Transverse colon (tissue), 4 donors: ENCODE measurements at places on chromosomes 5 and 9.
A peak's percentile ranks its signal among the peaks of the same experiment; 100 is the strongest.

- DNase-seq = no peak
Measured at GRCh38 chr5:116970318-116970717, 395.7 kb upstream of the SEMA6A start.

- no peak for DNase-seq
Measured at GRCh38 chr5:56298336-56299090, 65.4 kb upstream of the ANKRD55 start.

DNA sequence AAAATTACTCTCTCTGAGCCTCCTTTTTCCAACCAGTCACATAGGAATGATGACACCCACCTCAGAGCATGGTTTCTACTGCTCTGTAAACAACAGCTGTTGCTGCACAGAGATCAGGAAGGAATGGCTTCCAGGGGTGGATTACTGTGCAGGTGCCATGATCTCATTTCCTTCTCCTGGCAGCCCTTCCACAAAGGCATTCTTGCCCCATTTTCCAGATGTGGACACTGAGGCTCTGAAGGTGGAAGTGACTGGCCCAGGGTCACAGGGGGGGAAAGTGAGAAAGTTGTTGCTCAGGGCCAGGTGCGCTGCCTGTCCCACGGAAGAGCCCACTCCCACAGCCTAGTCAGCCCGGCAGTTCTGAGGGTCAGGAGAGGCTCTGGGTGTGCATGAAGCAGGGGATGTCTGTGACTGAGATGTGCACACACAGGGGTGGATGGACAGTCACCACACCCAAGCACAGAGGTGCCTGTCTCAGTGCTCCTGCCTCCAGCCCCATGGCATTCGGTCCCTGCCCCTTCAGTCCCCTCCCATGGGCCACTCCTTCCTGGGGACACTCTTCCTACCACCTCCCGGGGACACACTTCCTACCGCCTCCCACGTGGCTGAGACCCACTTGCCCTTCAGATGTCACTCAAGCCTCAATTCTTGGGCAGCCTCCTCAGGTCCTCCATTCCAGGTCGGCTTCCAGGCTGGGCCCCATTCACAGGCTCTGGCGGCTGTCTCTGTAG lies 17.0 kb downstream of the FGFR4 start:
- DNase-seq = no peak

DNA sequence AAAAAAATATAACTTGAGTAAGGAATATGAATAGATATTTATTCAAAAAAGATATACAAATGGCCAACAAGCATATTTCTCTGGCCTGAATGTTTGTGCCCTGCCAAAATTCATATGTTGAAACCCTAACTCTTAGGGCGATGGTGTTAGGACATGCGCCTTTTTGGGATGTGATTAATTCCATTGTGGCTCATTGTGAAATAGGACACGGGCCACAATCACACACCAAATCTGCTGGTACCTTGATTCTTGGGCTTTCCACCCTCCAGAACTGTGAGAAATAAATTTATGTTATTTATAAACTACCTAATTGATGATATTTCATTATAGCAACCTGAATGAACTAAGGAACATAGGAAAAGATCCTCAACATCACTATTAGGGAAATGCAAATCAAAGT lies 5.7 kb upstream of the IFNA21 start:
- DNase-seq = no peak

- DNase-seq = no peak
Measured at GRCh38 chr5:179620703-179621350, 2.6 kb downstream of the HNRNPH1 start.

GRCh38 chr9:120383999-120384924 lies 195.7 kb downstream of the CDK5RAP2 start:
- peak; percentile 37 for DNase-seq

DNA sequence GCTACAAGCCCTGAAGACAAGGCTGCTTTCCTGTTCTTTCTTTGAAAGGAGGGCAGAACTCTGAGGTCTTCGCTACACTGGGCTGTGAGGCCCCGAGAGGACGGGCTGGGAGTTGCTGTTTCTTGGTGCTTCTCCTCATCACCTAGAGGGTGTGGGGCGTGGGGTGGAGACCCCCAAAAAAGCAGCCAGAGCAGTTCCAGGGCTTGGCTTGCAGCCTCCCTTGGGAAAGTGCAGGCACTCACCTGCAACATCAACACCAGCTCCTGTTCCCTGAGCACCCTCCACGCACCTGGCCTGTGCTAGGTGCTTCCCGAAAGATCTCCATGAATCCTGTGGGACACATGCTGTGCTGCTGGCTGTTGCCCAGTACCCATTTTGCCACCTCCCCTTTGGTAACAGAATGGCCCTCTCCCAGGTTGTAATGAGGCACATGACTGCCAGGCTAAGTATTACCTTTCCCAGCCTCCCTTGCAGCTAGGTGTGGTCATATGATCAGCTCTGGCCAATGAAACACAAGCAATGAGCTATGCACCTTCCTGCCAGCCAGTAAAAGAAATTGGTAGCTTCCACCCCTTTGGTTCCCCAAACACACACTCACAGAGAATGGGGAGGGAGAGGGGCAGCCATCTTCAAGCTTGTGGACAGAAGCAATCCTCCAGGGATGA lies 146.0 kb downstream of the C9orf50 start:
- DNase-seq = no peak

- no peak for DNase-seq
Measured at GRCh38 chr9:13268469-13268868, 11.0 kb downstream of the MPDZ start.

- DNase-seq = no peak
Measured at GRCh38 chr9:123175854-123176629, 92.3 kb downstream of the STRBP start.

DNA sequence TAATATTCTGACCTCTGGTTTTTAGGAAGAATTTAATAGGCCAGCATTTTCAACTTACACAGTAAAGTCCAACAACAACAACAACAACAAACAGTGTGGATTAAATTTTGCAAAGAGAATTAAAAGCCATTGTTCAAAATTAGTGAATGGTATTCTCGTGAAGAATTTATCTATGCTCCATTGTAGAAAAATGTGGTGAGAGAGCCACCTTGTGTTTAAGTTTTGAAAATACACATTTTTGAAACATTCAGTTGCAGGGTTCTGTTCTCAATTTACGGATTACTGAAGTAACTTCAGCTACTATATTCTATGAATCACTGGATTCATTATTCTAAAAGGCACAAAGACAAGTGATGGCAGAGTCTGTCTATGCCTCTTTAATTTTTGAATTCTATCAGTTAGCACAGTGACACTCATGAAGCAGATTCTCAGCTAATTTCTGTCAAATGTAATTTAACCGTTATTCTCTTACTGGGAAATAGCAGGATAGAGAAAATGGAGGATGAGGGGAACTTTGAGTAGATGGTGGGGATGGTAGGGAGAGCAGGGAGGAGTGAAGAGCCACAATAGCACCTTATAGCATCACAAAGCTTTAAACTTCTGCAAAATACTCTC lies 11.0 kb downstream of the CCDC152 start:
- DNase-seq = no peak
